ENCODE measurements at places on chromosomes 3 and 15.

DNA sequence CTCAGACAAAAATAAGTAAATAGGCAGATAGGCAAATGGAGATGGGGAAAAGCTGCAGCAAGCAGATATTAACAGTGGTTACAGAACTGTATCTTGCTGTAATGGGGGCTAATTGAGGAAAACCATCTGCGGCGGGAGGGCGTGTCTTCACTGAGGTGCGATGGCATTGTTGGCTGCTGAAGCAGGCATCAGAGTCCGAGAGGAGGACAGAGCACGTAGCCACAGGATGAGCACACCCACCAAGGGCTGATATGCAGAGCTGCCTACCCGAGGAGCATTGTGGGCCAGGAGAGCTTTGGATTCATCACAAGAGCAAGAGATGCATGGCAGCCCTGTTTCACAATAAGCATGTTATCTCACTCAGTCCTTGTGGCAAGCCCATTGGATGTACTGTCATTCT, 30.4 kb downstream of the CHRNA7 start:
- no peak for DNase-seq

GRCh38 chr3:134852893-134853351, 57.9 kb downstream of the EPHB1 start:
- DNase-seq: no peak

DNA sequence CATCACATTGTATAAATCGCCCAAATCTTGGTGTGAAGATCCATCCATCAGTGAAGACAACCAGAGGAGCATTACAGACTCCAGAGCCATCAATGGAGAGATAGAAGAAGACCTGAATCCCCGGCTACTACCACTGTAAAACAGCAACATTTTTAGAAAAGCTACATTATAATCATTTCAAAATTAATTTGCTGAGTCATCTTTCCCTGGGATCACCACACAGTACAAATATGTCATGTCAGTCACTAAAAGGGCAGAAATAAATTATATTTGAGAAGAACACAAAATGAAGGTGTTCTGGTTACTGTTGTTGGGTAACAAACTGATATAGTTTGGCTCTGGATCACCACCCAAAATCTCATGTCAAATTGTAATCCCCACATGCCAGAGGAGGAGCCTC, 218.5 kb upstream of the STT3B start:
- DNase-seq: no peak

GRCh38 chr3:113232342-113232741, 21.0 kb downstream of the BOC start:
- no peak for DNase-seq

- peak; percentile 40 for DNase-seq
These were observed 27.3 kb downstream of the DUT start for GRCh38 chr15:48358229-48359152.

- no peak for DNase-seq
These were observed 101.6 kb upstream of the RAD18 start for GRCh38 chr3:9064850-9065249.

GRCh38 chr15:45456212-45457106, 66.1 kb downstream of the SLC30A4 start:
- no peak for DNase-seq

GRCh38 chr15:100713163-100713867, 110.9 kb downstream of the ASB7 start:
- DNase-seq: no peak

DNA sequence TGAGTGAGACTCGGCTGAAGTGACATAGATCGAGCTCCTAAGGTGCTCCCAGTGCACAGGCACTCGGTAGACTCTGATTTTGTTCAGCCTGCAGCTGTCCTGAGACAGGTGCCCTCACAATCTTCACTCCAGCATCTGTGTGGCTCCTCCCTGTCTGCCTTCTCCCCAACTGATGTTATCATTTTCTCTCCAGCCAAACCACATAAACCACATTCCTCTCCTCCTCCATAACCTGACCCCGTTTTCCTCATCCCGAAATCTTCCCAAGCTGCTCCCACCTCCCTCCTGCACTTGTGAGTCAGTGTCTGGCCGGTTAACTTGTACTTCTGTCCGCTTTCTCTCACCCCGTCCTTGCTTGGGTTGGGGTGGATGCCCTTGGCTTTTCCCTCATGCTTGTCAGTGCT, 93.3 kb upstream of the HACD2 start:
- no peak for DNase-seq

DNA sequence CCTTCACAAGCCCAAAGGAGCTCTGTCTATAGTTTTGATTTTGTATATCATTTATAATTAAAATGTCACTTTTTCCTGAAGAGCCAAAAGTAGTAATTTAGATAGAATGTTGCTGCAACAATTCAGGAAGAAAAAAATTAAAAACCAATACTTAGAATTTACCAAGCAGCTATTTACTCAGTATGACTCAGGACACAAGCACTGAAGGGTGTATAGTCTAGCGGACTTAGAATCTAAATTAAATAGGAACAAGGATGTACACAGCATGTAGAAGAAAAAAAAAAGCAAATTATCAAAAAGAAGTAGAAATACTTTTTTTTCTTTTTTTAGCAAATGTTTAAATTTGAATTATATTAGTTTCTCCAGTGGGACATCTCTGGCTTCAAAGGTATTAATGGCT, 31.6 kb downstream of the PGBD4 start:
- DNase-seq: no peak

GRCh38 chr3:66047311-66048050, 8.8 kb upstream of the MAGI1 start:
- no peak for DNase-seq

Data from NCI-H774 (cell line).